ENCODE measurements at places on chromosomes 3 and 15. TPM values are rescaled to one million over a fixed set of nuclear protein-coding genes. Genes with fewer than 3 reads are reported as not detected.

Gene SLC22A14
- total RNA-seq: 0.29 TPM

Gene GOLGA8J
- not detected for total RNA-seq

Gene LMAN1L
- total RNA-seq: 0.16 TPM

Gene MYL3
- not detected for total RNA-seq

Gene CPN2
- total RNA-seq: not detected

Gene TCTA
- total RNA-seq: 14.8 TPM

Gene TGFBR2
- 21.6 TPM for total RNA-seq

Gene IQCH
- 4.8 TPM for total RNA-seq

Gene SLC28A2
- not detected for total RNA-seq

Gene CPLX3
- 0.08 TPM for total RNA-seq

All from A375 (cell line).